ENCODE measurements at places on chromosomes 4 and X.

DNA sequence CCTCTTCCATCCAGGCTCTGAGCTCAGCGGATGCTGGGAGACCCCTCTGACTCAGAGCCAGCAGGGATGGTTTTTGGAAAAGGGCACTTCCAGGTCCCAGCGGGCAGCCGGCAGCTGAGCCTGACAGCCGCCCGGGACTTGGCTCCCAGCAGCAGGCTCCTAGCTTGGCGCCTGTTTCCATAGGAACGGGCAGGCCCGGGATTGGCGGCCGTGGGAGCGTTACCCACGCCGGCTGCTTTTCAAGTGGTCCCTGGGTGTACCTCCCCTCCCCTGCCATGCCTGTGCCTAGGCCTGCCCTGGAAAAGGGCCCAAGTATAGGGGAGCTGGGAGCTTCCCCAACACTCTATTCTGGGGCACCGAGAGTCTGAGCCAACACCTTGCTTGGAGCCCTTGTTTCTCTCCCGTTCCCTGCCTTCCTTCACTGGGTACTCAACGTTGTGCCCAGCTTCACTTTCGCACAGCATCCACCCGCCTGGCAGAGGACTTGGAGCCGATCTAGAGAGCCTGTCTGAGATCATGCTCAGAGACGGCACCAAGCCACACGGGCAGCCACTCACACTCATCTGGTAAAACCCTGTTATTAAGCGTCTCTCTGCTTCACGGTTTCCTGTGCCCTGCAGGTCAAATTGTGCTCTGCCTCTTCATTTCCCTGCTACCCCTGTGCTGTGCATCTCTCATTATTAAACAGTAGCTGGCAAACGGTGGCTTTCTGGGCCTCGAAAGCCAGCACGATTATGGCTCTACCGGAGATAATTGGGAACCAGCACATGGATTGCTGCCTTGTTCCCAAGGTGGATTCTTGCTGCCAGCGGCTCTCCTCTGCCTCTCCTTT lies 521.5 kb downstream of the BCOR start:
- DNase-seq = no peak

DNA sequence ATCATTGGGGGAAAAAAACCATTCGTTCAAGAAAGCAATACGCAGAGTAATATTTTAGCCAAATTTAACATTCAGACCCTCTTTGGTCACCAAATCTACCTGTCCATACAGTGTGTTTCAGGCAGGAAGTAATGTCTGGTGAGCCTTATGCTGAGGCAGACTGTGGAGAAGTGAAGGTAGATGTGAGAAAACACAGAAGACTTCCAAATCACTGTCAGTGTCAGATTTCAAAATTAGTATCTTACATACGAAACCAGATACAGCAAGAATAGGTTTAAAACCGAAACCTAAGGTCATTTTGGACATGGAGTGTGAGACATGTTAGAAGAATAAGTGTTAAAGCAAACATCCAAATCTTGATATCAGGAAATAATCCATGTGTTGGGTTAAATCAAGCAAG lies 664.5 kb upstream of the HTR2C start:
- no peak for DNase-seq

- DNase-seq = no peak
Observed at GRCh38 chr4:115058533-115058932, 54.9 kb downstream of the NDST4 start.

DNA sequence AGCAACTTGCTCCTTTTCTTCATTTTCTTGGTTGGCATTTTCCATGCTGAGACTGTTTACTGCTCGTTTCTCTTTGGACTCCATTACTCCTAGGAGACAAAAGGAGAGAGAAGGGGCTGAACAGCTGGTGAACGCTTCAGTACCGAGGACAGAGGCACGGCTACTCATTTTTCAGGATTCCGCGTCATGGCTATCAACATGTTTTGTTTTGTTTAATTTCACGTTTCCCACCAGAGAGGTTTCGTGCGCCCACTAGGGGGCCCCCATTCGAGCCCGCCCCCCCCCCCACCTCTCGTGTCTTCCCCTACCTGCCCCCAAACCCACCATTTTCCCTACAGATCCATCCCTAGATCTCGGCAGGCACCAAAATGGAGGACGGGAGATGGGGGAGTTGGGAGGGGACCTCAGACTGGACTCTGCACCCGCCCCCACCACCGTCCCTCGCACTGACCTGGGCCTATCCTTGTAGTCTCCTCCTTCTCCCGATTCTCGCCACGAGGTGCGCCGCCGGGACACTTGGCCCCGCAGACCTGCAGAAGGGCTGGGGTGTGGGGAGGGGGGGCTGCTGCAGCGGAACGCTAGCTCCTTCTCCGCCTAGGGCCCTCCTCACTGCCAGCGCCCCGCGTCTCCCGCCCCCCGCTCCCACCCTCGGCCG lies 653 bp downstream of the BEX1 start:
- no peak for DNase-seq

GRCh38 chr4:16687845-16688244 lies 210.6 kb downstream of the LDB2 start:
- DNase-seq = no peak

DNA sequence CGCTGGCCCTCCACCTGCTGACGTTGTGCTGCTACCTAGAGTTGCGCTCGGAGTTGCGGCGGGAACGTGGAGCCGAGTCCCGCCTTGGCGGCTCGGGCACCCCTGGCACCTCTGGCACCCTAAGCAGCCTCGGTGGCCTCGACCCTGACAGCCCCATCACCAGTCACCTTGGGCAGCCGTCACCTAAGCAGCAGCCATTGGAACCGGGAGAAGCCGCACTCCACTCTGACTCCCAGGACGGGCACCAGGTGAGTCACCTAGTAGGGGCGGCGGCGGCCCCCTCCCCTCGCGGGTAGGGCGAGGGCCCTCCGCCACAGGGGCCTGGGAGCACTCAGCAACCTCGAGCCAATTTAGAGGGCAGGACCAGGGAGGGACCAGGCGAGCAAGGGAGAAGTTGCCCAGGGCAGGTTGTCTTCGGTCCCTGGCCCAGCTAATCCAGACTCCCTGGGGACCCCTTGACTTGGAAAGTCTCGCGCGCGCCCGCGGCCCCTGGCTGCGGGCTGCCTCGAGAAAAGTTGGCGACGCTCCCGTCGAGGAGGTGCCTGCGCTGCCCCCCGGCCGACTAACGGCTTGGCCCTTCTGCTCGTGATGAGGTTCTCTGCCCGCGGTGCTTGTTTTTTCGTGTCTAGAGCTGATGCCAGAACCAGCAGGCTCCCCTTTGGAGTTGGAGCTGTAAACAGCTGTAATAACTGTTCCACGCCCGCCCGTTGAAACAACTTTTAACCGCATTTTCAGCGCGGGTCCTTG lies 717 bp downstream of the EDA start:
- no peak for DNase-seq

- DNase-seq = no peak
Observed at GRCh38 chr4:187475901-187476300, 519.7 kb upstream of the ZFP42 start.

DNA sequence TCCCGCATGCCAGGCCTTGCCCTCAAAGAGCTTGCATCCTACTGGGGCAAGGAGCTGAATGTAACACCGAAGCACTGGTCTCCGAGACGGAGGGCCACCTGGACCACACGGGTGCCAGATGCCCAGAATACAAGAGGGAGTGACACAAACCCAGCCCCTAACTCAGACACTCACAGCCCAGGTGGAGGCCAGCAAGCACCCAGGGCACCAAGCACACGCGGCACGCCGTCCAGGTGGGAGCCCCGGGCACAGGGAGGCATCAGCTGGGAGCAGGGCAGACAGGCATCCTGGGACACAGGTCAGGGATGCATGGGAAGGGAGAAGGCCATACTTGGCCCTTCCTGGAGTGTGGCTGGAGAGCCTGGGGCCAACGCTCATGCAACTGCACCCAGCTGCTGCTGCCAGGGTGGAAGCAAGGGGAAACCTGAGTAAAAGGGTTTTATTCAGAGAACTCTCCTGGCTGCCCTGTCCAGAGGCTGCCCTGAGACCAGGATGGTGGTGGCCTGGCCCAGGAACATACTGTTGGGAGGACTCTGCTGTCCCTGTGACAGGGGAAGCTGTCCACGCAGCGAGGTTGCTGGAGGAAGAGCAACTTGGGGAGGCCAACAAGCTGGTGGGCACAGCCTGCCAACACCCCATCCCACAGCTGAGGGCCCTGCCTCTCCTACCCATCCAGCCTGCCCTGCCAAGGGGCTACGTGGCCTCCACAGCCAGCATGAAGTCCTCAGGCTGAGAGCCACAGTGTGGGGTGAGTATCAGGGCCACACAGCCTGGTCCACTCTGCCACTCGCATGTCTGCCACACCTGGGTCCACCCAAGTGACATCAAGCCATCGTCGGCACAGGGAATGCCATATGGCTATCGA lies 22.2 kb upstream of the PPP2R2C start:
- DNase-seq = no peak

DNA sequence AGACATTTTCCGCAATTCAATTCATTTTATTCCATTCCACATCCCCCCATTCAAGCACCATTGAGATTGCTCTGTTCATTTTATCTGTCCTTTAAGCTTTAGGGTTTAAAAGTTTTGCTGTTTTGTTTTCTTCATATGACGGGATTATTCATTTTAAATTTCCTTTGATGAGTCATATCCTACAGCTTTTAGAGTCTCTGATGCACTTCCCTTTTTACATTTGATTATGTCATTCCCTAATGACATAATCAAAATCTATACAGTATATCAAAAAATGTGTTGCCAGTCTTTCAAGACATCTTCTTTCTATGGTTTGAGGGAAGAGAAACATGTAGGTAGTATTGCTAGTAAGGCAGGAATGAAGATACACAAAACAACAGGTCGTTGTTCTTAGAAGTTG lies 456.3 kb downstream of the PDGFC start:
- DNase-seq = no peak

DNA sequence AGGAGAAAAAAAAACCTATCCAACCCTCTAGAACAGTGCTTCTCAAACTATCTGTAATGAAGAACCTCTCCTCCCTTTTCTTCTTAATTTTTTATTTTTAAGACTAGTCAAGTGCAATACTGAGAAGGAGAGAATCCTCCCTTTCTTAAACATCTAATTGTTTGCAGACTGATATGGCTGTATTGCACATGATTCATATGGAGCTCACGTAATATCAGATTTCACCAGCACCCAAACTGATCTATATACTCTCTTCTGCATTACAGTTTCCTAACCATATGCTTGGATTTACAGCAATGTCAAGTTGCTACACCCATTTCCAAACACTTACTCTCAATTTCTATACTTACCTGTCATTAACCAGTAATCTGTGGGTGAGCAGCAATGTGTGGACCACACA lies 9.5 kb downstream of the PRMT9 start:
- no peak for DNase-seq

DNA sequence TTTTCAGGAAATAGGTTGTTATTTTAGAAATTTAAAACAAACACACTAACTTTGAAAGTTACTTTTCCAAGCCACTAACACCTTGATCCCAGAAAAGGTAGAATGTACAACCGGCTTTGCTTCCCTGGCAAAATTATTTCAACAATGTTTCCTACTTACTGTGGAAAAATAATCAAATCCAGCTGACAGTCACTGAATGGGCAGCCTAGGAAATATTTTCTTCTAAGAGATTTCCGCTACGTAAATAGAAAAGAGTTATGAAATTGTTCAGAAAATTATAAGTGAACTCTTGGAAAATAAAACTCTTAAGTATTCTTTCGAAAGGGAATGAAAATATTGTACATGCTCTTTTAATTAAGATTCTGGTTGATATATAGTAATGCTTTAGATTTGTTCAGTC lies 195.7 kb downstream of the GASK1B start:
- DNase-seq = no peak

GRCh38 chr4:76458825-76459224 lies 23.8 kb downstream of the SHROOM3 start:
- no peak for DNase-seq

DNA sequence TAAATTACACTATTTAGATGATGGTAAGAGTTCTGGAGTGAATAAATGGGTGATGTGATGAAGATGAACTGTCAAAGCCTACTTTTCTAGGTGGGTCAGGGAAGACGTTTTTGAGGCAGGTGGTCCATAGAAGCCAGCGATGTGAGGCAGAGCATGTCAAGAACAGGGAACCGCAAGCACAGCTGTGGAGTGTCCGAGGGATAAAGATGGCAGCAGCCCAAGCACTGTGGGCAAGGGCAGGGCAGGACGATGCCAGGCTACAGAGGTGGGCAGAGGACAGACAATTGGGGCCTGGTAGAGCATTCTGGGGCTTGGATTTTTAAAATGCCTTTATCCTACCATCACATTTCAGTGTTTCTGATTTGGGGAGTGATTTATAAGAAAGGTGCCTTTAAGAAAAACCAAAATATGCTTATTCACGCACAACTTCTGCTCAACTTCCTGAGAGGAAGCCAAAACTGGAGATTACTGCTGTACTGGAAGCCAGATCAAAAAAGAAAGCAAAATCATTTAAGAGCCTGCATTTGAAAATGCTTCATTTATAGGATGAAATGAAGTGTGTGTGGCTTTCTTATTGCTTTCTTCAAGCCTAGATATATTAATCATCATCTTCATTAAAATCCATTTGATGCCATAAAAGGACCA lies 119.0 kb upstream of the WDR17 start:
- no peak for DNase-seq

GRCh38 chr4:8871417-8872401 lies at the start of gene HMX1:
Gene HMX1 (minus strand): TSS chr4:8871839. CDS start chr4:8871614, 225 bp downstream.
- DNase-seq = no peak

- peak; percentile 48 for DNase-seq
Observed at GRCh38 chrX:119942831-119943184, 743 bp downstream of the NKAP start.

- DNase-seq = no peak
Observed at GRCh38 chr4:94342694-94343093, at the start of gene HPGDS. Gene HPGDS (minus strand): TSS chr4:94342836. CDS start chr4:94334629, 8,207 bp downstream.

- no peak for DNase-seq
Observed at GRCh38 chr4:2462992-2463762, 5.7 kb upstream of the RNF4 start.

GRCh38 chr4:3375688-3376087 lies 66.1 kb upstream of the HGFAC start:
- DNase-seq = no peak

DNA sequence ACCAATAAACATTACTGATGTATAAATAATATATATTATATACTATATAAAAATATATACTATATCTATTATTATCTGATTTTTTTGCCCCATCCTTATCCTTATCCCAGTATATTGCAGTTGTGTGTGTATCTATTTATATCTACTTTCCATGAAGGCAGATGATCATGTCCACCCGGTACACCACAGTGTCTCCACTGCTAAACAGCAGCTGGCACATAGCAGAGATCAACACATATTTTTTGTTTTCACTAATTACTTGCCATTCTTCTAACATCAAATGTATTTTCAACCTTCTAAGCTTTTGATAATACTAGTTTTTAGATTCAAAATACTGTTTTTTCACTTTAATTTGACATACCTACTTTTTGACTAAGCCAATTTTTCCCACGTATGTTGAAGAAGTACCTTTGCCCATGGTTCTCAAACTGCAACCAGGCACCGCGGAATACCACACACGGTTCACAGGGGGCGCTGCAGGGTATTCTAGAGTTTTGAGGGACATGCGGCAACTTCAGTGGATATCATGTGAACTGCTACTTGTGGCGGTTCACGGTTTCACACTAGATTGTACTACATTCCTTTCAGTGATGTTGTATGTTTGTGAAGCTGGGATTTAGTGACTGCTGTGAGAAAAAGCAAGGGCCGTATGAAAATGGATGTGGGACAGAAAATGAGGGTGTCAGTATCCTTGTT lies 182.5 kb upstream of the NPY2R start:
- peak; percentile 95 for DNase-seq

- no peak for DNase-seq
Observed at GRCh38 chrX:106899841-106900240, 3.3 kb downstream of the RIPPLY1 start.

Data from Karpas-422 (cell line).